Right atrium auricular region (tissue), 2 donors: ENCODE measurements at places on chromosomes 6 and 20. TPM values are rescaled to one million over a fixed set of nuclear protein-coding genes. Genes with fewer than 3 reads are reported as not detected.

- no peak for DNase-seq
These were observed 50.1 kb upstream of the ASF1A start for GRCh38 chr6:118843685-118844390.

DNA sequence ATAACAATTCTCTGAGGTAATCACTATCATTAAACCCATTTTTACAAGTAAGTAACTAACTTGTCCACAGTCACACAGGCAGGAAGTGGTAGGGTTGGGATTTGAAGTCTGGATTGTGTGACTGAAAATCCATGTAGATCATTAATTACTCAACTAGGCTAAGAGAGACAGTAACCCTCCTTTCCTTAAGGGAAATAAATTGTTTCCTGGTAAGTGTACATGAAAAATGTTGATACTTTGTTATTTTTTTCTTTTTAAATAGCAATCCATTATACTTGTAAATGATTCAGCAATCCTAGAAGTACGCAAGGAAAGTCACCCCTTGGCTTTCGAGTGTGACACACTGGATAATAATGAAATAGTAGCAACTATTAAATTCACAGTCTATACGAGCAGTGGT, 11.6 kb downstream of the SPACA1 start:
- no peak for DNase-seq

DNA sequence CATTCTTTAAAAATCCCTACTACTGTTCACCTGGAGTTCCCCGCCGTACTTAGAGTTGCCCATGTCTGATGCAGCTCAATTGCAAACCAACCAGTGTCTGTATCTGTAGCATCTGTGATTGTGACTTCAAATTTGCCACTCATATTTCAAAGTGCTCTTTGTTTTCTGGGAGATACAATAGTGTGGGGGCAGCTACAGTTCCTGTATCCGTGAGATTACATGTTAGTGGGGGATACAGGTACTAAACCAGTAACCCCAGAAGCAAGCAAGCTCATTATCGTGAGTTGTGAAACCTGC, 140.9 kb downstream of the ANKRD60 start:
- no peak for DNase-seq

DNA sequence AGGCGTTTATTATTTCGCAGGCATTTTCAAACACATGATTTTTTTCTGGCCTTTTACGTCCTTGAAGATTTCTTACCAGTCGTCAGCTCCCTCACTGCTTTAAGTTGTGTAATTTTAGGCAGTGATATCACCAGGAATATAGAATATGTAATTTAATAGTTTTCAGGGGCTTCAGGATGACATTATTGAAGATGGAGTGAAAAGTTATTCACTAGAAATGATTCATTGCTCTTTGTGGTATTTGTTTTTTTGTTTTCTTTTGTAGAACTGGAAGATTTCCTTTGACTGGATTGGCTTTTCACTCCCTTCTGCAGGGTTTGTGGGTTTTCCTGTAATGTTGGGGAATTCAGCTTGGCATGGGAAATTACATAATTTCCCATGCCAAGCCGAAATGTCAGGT, 2.0 kb downstream of the LRRC1 start:
- no peak for DNase-seq

Gene SPAG4
- 5.5 TPM for total RNA-seq
